ENCODE measurements at places on chromosomes 5 and 9.

- no peak for DNase-seq
Measured at GRCh38 chr5:134127376-134127861, 12.9 kb downstream of the TCF7 start.

- DNase-seq = no peak
Measured at GRCh38 chr5:174589599-174589998, 134.8 kb upstream of the MSX2 start.

DNA sequence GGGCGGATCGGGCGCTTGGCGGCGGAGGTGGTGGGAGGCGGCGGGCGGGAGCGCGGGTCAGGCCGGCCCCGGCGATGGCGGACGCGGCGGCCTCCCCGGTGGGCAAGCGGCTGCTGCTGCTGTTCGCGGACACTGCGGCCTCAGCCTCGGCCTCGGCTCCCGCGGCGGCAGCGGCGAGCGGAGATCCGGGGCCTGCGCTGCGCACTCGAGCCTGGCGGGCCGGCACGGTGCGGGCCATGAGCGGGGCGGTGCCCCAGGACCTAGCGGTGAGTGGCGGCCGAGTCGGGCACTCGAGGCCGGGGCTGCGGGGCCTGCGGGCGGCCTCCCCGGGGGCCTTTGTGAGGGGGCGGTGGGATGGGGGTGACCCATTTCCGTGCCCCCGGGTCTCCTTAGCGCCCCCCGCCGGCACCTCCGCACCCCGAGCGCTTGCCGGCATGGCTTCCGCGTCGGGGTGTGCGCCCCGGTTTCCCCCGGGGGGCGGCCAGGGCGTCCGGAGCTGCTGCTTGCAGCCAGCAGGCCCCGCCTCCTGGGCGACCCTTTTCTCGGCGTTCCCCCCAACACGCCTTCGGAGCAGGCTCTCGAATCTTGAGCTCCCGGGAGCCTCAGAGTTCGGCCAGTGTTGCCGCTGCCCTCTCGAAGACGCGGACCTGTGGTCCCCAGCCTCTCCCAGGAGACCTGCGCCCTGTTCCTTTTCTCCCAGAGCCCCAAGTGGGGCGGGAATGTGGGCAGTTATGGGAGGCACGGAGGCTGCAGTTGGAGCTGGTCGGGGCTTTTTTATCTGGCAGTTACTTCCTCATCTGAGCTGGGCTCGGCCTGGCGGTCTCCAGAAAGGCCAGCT lies 456 bp downstream of the KDM3B start:
- DNase-seq = peak; percentile 83

GRCh38 chr9:114511978-114512874 lies 7.0 kb upstream of the WHRN start:
- no peak for DNase-seq

DNA sequence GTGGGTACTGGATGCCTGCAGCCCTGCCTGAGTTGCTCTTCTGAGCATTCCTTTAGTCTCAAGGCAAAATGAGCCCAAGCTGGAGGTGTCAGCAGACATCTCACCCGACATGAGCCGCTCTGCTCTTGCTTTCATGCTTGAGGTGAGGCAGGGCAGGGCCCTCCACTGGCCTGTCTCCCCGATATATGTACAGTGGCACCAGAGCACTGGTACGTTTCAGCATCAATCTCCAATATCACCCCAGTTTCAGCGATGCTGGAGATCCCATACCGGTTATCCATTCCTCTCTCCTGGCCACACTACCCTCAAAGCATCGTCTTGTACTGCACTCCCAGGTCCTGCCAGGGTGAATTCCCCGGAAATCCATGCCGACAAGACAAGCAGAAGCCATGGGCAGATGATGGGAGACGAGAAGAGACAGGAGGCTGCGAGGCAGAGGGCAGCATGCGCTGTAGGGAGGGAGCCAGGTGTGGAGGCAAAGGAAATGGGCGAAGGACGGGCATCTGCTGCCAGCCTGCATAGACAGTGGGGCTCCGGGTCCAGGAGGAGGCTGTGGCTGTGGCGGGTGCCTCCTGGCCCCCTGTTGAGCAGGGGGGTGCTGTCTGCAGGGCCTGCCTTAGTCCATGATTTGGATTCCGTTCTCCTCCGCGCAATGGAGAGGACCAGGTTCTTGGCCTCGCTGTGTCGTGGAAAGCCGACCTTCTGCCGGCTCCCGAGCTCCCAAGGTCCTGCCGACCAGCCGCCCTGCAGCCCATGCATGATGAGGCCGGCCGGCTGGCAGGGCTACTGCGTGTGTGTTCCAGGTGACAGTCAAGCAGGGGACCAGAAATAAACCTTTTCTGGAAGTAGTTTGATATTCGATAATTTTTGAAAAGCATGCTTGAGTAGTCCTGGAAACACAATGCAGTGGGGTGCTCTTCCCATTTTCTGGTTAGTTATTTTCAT lies 152.2 kb upstream of the IRX2 start:
- DNase-seq = no peak

DNA sequence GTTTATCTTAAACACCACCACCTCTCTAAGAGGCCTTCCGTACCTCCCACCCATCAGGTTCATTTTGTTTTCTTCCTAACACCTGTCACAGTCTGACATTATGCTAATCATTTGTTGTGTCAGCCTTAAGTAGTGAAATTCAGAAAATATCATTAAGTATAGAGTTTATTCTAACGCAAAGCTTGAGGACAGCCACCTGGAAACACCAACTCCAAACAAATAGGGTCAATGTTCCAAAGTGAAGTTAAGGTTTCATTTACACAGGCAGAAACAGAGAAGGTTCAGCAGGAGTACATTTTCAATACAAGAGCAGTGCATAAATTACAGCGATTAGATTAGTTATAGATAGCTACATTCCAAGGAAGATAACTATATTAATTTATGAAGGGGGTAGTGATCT lies 1.3 kb upstream of the SMC5 start:
- DNase-seq = no peak

GRCh38 chr5:4086081-4086480 lies 490.4 kb downstream of the IRX1 start:
- DNase-seq = no peak

- no peak for DNase-seq
Measured at GRCh38 chr9:82201196-82201595, 212.6 kb downstream of the SPATA31D1 start.

DNA sequence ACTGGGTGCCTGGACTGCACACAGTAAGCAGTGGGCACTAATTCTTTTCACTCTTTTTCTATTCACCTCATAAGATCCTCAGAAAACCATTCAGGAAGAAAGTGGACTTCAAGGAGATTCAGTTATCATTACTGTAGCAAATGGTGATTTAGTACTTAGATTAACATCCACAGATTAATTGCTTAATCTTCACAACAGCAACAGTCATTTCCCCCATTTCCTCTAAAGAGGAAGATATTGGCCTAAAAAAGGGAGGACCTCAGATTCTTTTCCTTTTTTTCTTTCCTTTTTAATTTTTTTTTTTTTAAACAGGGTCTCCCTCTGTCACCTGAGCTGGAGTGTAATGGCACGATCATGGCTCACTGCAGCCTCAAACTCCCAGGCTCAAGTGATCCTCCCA lies 64.4 kb downstream of the AUH start:
- no peak for DNase-seq

- no peak for DNase-seq
Measured at GRCh38 chr5:143262393-143263174, 140.9 kb downstream of the NR3C1 start.

- DNase-seq = peak; percentile 43
Measured at GRCh38 chr5:147188200-147189108, 46.4 kb upstream of the STK32A start.

- no peak for DNase-seq
Measured at GRCh38 chr5:144575736-144576135, 405.1 kb downstream of the KCTD16 start.

DNA sequence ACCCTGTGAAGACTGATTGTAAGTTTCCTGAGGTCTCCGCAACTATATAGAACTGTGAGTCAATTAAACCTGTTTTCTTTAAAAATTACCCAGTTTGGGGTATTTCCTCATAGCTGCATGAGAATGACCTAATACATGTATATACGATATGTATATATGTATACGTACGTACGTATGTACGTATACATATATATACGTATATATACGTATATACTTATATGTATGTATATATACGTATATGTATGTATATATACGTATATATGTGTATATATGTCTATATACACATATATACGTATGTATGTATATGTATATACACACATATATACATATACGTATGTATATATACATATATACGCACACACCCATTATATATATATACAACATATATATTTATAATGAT lies 1153.0 kb upstream of the CDH18 start:
- DNase-seq = no peak

- no peak for DNase-seq
Measured at GRCh38 chr9:75889977-75890471, 449 bp upstream of the PCSK5 start.

GRCh38 chr9:135797507-135798262 lies 95.7 kb downstream of the KCNT1 start:
- DNase-seq = no peak

DNA sequence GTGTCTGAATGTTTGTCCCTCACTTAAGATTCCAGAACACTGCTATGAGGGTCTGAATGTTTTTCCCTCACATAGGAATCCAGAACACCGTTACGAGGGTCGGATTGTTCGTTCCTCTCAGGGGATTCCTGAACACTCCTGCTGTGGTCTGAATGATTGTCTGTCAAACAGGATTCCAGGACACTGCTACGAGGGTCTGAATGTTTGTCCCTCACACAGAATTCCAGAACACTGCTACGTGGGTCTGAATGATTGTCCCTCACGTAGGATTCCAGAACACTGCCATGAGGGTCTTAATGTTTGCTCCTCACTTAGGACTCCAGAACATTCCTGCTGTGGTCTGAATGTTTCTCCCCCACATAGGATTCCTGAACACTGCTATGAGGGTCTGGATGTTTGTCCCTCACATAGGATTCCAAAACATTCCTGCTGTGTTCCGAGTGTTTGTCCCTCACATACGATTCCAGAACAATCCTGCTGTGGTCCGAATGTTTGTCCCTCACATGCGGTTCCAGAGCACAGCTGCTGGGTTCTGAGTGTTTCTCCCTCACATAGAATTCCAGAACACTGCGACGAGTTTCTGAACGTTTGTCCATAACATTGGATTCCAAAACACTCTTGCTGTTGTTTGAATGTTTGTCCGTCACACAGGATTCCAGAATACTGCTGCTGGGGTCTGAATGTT lies 199.5 kb downstream of the FOXD4L6 start:
- no peak for DNase-seq

DNA sequence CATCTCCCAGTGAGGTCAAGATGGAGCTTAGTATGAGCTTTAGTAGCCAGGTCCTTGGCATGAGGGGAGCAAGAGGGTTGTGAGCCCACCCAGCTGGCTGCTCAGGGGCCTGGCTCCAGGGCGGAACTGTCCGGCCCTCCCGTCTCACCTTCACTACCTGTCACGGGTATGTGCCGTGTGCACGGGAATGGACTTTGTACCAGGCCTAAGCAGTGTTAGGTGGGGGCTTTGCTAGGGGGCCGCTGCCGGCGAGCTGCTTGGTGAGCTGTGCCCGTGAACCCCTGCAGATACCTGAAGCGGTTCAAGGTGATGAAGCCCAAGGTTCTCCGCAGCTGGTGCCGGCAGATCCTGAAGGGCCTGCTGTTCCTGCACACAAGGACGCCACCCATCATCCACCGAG lies 46.7 kb downstream of the WNK2 start:
- no peak for DNase-seq
